Mesothelial cell of epicardium (in vitro differentiated cells): ENCODE measurements at places on chromosomes 12 and 14.

GRCh38 chr14:62616668-62617067 lies 428.6 kb downstream of the KCNH5 start:
- DNase-seq = no peak

DNA sequence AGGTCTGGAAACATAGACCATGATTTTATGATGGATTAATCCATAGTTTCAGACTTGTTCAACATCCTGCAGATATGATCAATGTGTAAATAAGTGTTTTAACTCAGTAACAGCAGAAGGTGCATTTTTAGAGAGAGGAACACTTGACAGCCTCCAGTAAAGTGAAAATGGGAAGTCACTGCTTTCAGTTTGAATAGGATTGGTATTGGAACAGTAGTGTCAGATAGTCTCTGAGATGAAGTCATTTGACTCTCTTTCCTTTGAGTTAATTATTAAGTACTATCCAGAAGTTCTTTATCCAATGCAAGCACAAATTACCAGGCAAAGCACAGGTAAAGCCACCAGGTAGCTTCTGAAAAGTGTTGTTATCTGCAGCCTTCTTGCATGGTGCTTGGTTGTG lies 14.5 kb upstream of the NAV3 start:
- no peak for DNase-seq

DNA sequence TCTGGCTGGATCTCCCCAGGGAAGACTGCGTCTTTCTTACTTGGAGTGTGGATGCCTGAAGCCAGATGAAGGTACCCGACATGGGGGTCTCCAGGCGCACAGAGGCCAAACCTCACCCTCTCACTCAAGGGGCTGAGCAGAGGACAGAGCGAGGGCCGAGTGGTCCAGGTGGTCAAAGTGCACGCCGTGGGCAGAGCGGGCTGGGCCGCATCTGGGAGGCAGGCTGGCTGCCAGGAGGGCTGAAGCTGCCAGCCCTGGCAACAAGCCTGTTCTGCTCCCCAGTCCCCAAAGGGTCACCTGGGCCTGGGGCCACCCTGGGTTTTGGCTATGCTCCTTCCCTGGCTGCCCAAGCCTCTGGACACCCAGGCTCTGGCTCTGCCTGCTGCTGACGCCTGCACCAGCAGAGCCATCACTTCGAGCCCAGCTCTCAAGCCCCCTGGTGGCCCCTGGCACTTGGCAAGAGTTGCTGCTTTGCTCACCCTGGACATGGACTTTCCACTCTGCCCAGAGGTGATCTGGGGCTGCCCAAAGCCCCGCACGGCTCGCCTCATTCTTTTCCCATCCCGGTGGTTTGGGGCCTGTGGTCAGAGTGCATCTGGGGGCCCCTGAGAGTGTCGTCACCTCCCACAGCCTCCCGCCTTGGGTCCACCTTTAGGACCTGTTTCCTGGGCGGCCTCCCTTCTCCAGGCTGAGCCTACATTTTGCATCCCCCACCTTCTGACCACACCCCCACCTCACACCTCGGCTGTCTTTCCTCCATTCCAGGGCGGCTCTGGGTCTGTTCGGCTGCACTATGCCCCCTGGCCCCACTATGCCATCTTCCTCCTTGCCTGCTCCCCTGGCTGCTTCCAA lies 2.8 kb downstream of the ADSS1 start:
- DNase-seq = no peak

- DNase-seq = no peak
Observed at GRCh38 chr12:18706798-18707197, 31.0 kb downstream of the PLCZ1 start.

- DNase-seq = peak; percentile 68
Observed at GRCh38 chr14:68627868-68628604, 164.8 kb downstream of the ZFP36L1 start.

DNA sequence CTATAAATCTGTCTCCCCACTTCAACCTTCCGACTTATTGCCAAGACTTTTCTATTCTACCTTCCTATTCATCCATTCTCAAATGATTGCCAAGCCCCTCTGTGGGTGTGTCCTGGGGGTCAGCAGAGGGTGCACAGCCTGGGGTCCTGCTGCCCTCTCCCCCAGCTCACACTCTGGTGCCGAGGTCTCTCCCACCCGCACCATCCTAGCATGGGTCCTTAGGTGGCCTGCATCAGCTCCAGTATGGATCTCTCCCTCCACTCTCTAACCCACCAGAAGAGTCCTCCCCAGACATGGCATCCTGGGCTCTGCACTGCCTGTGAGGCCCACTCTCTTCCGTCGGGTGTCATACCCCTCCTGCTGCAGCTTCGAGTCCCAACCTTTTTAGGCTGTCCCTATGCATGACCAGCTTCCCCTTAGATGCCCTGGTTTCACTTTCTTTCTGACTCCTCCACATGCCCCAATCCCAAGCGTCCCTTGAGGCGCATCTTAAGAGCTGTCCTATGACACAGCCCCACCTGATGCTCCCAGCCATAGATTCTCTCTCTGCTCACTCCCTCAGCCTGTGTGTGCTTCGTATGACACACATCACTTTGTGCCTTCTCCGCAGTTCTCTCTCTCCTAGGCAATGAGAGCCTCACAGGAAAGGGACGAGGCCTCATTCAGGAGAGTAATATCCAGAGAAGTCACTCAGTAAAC lies 43.9 kb downstream of the GIT2 start:
- DNase-seq = no peak

GRCh38 chr12:92108651-92109050 lies 37.0 kb downstream of the BTG1 start:
- DNase-seq = no peak

DNA sequence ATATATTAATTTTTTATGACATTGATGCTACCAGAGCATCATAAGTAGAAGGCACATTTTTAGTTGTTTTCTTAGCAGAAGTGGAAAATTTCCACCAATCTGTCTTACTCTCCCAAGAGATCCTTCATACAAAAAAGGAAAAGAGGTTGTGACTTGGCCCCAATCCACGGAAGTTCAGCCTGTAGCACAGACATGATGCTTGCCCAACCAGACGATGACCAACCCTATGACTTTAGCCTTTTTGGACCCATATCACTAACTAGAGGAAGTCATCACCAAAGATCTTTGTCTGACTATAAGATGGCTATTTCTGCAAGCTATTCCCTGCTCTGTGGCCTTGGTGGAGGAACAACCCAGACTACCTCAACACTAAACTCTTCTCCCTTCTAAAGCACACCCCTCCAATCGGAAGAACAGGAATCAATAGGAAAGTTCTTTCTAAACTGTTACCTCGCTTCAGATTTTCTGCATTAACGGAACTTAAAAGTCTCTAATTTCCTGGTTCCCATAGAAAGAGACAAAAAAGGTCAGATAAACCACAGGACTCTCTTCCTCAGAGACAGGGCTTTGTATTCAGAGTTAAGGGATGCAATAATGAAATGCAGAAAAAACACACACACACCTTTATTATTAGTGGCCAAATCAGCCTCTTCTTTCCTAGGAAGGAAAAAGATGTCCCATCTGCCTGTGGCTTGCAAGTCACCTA lies 4.1 kb upstream of the RHOJ start:
- no peak for DNase-seq

DNA sequence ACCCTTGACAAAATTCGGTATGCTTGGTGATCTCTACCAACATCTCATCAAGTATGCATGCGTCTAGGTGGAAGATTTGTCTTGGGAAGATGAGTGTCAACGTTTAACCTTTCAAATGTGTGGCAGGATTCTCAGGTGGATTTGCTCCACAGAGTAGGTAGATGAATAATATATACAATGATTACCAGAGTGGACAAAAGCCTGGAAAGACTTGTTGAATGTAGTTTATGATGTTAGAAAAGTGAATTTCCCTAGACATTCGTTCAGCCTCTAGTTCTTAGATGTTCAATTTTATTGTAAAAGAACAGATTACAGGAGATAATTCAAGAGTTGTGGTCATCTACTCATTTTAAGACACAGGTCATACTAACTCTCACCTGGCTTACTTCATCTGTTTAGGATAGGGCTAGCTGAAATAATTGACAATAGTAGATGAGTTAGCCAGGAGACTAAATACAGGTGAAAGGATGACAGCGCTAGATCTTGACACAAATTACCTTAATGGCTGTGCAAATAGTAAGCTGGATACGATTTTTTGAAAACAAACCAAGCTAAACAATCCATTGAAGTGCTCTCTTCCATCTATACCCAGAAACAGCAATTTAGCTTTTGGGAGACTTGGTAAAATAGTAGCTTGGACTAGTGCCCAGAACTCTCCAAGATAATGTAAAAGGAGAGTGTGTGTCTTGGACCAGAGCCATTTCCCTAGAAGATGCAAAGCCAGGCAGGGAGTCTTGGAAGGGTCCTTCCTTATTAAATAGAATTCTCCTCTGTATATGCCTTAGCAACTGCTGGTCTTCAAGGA lies 168.0 kb downstream of the DACT1 start:
- no peak for DNase-seq

DNA sequence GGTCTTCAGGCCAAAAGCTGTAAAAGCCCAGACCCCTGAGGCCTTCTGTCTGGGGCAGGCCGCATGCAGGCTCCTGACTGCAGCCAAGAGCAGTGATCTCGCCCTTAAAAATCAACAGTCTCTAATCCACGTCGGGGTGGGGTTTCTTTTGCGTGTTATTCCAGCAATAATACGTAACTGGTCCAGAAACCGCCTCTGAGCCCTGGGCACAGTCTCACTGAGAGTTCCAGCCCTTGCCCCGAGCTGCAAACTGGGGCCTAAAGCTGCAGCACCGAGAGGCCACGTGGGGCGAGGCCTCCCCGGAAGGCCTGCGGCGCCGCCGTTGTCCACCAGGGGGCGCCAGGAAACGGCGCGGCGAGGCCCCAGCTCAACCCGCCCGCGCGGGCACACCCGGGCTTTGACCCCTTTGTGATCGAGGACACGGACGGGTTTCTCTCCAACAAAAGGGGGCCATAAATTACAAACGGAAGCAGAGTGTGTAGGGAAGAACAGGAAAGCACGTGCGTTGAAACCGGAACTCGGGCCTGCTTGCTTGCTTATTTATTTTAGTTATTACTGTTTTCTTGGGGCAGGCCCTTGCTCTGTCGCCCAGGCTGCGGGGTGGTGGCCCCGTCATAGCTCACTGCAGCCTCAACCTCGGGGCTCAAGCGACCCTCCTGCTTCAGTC lies 87.2 kb downstream of the NINJ2 start:
- peak; percentile 89 for DNase-seq

GRCh38 chr14:99648027-99648784 lies 3.3 kb downstream of the HHIPL1 start:
- DNase-seq = no peak

- no peak for DNase-seq
Observed at GRCh38 chr12:64001439-64001838, 156.9 kb downstream of the SRGAP1 start.

DNA sequence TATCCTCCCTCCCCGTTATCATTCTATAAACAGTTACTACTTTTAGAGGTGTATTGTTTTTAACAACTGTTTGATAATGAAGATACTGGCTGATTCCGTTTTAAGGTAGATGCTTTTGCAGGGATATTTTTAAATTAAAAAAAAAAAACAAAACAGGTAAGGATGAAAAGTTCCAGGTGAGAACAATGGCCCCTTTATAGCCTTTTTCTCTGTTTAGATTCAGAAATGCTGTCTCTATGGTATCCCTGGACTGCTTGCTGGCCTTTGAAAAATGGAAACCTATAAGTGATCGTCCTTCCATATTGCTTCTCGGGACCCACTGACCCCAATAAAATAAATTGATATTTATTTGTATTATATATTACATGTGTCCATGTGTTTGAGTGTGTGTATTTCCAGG lies 23.2 kb upstream of the ANO6 start:
- DNase-seq = no peak

DNA sequence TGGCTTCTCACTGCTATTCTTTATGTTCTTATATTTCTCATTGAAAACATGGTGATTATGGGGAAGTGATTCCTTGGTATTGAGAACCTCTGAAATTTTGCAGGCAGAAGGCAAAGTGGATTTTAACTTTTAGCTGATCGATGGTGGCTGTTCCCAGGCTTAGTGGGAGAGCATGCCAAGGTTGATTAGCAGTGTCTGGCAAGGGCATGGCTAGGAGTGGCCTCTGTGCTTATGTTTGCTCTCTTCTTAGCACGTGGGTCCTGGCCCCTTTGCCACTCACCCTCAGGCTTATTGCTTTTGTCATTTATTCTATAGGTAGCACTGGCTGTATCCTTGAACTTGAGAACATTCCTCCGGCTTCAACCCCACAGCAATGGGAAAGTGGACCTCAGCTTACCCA lies 2.1 kb downstream of the MVK start:
- DNase-seq = no peak

DNA sequence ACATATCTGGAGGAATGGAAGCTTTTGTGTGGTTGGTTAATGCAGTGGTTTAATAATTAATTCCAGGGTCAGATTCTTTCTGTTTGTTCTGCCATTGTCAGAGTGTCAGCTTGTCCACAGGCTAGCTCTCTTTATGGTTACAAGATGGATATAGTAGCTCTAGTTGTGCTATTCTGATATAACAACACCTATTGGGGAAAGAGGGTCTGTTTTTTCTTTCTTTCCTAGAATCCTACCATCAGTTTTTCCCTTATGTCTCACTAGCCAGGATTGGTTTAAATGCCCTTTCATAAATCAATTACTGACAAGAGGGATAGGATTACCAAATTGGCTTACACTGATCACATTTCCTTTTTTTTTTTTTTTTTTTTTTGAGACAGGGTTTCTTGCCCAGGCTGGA lies 27.8 kb downstream of the CNOT2 start:
- no peak for DNase-seq

GRCh38 chr12:122749569-122750332 lies 2.9 kb upstream of the DENR start:
- no peak for DNase-seq

- no peak for DNase-seq
Observed at GRCh38 chr14:103402695-103403094, 17.5 kb downstream of the MARK3 start.

DNA sequence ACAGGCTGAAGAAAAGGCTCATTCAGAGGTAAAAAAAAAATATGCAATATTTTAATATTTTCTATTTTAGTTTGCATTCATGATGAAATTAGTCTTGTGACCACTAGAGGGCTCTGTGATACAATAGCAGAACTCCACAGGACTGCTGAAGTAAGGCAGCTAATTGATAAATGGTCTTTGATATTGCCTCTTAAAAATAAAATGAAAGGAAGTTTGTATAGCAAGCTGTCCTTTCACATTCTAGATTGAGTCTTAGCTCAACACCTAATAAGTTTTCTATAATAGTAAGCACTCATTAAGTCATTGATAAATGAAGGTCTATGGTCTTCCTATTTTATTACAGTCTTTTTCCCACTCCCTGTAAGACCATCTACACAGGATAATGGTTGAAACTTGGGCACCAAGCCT lies 315.7 kb downstream of the NAV3 start:
- DNase-seq = no peak

GRCh38 chr14:76870166-76870565 lies 44.0 kb downstream of the LRRC74A start:
- DNase-seq = no peak

GRCh38 chr14:29102996-29103395 lies 336.4 kb downstream of the FOXG1 start:
- no peak for DNase-seq
